ENCODE measurements at places on chromosomes 5 and 9.

- DNase-seq = no peak
Measured at GRCh38 chr5:10195301-10195700, 54.4 kb downstream of the ATPSCKMT start.

GRCh38 chr9:34216325-34216724, 37.5 kb downstream of the UBAP1 start:
- DNase-seq = no peak

DNA sequence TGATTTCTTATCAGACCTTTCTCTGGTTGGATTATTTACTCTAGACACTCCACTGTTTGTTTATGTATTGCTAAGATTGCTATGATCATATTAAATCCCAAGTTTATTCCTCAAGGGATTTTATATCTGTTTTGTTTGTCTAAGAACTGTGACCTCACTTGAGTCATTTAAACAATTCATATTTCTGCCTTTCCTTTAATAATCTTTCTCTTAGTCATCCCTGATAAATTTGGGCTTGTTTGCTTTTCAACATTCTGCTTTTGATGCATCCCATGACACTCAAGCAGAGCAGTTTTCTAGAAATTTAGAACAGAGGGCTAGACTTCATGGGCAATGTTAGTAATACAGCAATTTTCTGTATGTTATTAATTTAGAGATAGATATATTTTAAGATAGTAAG, 231.6 kb upstream of the TNC start:
- DNase-seq = no peak

- DNase-seq = no peak
Measured at GRCh38 chr5:179404321-179405053, 59.2 kb upstream of the ADAMTS2 start.

DNA sequence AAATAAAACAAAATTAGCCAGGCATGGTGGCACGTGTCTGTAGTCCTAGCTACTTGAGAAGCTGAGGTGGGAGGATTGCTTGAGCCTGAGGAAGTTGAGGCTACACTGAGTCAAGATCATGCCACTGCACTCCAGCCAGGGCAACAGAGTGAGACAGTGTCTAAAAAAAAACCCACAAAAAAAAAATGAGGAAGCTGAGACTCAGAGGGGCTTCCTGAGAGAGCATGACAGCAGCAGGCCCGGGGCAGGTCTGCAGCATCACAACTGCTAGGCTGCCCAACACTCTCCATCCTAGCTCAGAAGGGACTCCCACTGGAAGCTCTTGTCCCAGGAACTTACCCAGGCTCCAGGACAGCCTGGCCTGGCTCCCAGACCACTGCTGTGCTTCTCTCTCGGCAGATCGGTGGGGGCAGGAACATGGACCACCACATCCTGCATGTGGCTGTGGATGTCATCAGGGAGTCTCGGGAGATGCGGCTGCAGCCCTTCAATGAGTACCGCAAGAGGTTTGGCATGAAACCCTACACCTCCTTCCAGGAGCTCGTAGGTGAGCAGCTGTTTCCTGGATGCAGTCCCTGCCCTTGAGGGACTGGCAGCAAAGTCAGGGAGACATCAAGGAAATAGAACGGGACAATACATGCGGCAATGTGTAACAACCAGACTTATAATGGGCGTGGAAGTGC, 19.1 kb downstream of the PTGS1 start:
- DNase-seq = peak; percentile 68

DNA sequence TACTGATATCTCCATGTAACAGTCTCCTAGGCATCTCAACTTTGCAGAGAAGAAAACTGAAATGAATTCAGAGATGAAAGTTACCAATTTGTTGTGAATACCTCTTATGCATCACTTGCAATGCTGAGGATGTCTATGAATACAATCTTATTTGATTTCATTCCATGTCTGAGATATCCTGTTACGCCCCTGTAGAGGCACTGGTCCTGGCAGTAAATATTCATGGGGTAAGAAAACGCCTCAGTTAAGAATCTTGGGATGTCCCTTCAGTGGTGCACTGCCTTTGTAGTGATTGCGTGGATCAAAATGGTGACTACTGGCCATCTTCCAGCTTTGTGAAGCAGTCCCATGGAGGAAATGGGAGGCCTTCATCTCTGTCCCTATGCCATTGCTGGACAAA, 229.1 kb upstream of the C9orf72 start:
- no peak for DNase-seq

DNA sequence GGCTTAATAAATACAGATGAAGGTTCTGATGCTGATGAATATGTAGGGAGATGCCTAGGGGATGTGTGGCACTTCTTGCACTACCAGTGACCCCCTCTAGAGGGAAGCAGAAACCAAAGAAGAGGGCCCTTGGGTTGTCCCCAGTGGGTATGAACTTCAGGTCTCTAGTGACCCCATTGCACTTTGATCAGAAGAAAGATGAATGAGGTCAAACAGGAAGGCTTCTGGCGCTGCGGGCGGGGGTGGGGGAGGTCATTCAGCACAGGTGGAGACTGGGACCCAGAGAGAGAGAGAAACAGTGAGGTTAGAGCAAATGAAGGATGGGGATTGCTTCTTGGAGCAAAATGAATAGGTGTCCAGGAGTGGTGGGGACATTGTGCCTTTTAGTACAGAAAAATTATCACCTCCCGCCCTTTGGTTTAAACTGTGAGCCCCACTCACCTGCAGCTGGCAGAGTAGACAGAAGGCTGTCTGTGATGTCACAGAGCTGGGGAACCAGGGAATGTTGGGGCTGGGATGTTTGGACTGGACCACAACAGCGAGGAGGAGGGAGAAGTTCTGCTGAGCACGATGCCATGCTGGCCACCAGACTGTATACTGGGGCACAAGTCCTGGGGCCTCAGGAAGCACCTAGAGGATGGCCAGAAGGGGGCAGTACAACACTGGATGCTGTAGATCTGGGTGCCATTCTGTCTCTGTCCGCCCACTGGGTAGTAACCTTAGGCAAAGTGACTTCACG, at the start of gene TEX48:
TSS of gene TEX48 (minus strand) at position 599 of the 739 bp plus-strand sequence. CDS start 10,469 bp downstream, outside the sequence.
- peak; percentile 79 for DNase-seq

- DNase-seq = no peak
Measured at GRCh38 chr5:135051399-135051798, 17.4 kb upstream of the PITX1 start.

DNA sequence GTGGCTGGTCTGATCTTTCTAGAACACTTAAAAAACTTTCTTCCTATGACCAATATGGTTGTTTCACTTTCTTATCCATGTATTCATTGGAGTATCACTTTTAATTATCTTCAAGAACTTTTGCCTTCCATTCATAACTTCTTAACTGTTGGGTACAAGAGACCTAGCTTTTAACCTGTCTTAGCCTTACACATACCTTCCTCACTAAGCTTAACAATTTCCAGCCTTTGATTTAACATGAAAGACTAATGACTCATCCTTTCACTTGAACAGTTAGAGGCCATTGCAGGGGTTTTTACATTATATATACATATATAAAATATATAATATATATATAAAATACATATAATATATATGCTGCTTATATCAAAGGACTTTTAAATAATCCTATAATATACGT, 57.9 kb downstream of the ABHD17B start:
- no peak for DNase-seq

GRCh38 chr5:54993318-54993717, 7.9 kb upstream of the ESM1 start:
- peak; percentile 11 for DNase-seq

GRCh38 chr5:66757219-66757833, 161.1 kb downstream of the MAST4 start:
- peak; percentile 64 for DNase-seq

GRCh38 chr5:72790186-72790585, 26.3 kb upstream of the TNPO1 start:
- DNase-seq = no peak

GRCh38 chr9:5288591-5288990, 15.9 kb downstream of the RLN2 start:
- no peak for DNase-seq

DNA sequence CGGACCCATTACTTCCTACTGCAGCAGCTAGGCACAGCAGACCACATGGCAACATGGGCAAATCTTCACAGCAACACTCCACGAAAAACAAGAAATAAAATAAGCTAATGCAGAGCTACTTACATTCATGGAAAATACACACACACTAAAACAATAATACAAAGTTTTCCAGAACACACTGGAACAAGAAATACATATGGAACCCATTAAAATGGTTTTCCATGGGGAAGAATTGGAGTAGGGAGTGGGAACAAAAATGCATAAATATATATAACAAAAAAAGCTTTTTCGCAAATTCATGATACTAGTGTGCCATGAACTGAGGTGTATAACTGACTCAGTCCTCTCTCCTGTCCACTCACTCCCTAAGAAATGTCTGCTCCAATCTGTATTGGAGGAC, 8.3 kb downstream of the ADAMTS12 start:
- DNase-seq = no peak

DNA sequence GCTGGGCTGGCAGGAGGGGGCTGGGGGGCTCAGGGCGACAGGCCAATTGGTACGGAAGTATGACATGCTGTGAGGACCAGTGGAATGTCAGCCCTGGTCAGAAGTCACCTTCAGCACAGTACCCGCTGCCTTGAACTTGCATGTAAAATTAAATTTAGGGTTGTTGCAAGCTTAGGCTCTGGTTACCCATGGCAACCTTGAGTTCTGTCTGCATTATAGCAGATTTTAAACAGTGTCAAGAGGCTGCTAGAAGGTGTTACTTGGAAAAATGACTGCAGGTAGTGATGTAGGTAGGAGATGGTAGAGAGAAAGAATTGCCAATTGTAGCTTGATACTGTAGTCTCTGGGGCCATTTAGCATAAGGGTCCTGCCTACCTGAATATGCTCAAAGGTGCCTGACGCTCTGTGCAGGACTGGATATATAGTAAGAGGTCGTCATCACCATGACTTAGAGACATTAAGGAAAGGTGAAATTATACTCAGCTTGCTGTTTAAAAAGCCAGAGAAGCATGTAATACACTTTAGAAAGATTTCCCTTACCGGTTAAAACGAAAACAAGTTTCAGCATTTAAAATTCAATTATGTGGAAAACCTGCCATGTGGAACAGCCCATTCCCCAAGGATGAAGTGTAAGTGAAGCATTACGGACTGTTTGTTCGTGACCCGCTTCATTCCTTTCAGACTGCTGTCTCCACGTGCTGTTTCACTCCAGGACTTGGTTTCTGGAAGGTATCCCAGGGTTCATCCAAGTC, 169.0 kb downstream of the PDZD2 start:
- DNase-seq = peak; percentile 31

DNA sequence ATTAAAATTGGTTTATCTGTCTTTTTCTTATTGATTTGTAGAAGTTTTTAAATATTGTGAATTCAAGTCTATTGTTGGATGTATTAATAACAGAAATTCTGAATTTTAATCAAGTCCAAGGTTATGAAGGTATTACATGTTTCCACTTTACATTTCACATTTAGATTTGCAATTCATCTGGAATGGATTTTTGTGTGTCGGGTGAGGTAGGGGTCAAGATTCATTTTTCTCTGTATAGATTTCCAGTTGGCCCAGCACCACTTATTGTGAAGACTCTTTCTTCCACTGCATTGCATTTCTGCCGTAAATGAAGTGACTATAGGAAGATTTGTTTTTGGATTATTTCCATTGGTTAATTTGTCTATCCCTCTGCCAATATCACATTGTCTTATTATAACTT, 35.5 kb upstream of the DMRT2 start:
- no peak for DNase-seq

DNA sequence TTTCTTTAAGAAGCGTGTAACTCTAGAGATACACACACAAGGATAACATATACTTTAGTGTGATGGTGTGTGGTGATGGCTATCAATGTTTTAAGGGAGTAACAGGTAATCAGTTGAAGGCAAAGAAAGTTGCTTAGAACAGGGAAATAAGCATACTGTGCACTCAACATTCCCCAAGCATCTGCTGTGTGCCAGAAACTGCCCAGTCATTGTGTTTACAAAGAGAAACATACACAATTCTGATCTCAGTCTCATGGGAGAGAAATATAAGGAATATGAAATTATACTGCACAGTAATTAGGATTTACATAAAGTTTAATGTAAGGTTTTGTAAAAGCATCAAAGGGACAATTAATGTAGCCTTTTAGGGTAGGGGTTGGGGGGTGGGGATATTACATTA, 224.1 kb upstream of the TYRP1 start:
- no peak for DNase-seq

DNA sequence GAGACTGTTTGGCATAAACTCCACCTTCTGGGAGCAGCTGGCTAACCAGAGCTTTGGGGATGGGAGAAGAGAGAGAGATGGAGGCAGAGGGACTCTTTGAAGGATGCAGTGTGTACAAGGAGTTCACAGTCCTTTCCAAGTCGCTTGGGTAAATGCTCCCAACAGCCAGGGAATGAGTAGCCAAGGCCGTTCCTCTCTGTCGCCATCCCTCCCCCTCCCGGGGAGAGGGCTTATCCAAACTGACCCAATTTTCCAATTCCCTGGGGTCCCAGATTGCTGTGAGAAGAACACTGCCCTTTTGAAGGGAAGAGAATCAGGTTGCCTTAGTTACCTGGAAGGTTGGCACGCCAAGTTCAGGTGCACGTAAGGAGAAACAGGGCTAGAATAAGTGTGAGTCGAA, 7.9 kb downstream of the WWC1 start:
- no peak for DNase-seq

DNA sequence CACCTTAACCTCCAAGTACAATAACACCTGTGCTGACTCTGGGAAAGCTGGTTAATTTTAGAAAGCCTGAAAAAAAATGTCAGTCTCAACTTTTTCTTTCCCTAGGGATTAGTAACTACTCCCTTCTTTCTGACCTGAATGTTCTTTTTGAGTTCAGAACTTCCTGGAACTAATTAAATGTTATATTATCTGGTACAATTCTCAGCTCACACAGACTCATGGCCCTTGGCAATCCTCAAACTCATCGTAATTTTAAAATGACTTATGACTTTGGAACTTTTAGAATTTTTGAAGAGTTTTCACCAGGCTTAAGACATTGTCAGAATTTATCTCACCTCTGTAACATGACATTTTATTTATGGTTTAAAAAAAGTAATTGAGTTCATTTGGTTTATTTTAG, 315.0 kb downstream of the FER start:
- no peak for DNase-seq

GRCh38 chr9:88660611-88661010, 125.6 kb downstream of the NXNL2 start:
- DNase-seq = peak; percentile 51

DNA sequence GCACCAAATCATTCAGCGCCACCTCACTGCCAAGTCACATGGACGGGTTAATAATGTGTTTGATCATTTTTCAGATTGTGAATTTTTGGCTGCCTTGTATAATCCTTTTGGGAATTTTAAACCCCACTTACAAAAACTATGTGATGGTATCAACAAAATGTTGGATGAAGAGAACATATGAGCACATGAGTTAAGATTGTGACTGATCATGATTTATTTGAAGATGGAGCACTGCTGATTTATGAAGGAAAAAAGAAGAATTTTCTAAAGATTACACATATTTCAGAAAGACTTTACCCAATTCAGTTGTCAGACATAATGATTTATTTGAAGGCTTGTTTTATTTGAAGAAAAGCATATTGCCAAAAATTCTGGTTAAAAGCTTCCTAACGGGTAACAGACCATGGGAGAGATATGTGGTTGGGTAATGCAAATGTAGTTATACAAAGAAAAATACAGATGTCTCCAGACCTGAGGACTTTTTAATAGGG, 37.4 kb downstream of the TNFAIP8 start:
- no peak for DNase-seq

GRCh38 chr5:60945813-60946187, 795 bp downstream of the NDUFAF2 start:
- peak; percentile 48 for DNase-seq

GRCh38 chr5:113264046-113264445, 170.7 kb downstream of the TSSK1B start:
- DNase-seq = peak; percentile 71

GRCh38 chr5:1029282-1029944, 20.8 kb downstream of the NKD2 start:
- DNase-seq = no peak
